ENCODE measurements at places on chromosomes 2 and 18.

DNA sequence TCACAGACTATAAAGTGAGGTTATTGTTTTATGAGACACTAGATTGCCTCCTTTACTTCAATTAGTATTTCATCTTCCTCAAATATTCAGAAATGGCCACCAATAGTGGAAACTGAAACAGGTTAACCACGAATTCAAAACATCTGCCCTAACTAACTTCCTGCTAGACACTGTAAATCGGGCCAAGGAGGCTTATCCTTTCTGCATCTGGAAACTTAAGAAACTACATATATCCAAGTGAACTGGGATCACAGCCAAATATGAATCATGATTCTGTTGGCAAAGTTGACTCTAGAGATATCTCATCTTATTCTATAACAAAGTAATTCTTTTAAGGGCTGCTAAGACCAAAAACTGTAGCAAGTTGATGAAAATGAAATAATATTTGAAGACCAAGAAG, 136.6 kb upstream of the ZC3H15 start:
- DNase-seq = no peak

DNA sequence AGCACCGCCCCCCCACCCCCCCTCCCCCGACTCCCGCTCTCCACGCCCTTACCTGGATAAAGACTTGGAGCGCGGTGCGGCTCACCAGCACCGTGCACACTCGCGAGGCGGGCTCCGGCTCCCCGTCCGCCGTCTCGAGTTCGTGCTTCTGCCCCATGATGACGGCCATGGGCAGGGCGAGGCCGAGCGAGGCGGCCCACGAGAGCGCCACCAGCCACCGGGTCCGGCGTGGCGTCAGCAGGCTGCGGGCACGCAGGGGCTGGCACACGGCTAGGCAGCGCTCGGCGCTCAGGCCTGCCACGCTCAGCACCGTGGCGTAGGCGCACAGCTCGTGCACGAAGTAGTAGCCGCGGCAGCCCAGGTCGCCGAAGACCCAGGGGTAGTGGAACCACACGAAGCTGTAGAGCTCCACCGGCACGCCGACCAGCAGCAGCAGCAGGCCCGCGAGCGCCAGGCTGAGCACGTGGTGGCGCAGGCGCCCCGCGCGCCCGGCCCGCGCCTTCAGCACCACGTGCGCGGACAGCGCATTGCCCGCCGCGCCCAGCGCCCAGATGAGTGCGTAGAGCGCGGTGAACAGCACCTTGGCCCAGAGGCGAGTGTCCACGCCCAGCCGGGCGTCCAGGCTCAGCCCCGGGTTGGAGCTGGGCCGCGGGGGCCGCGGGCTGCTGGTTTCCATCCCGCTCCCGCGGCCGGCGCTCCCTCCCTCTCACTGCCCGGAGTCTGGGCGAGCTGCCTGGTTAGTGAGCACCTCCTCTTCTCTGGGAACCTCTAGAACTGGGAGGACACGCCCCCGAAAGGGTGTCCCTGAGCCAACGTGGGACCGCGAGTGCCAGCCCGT, at the start of gene NTSR2:
Gene NTSR2, minus strand, starts transcription at position 742 of the 838 bp plus-strand sequence. Its CDS starts 66 bp downstream, at position 676.
- peak; percentile 12 for DNase-seq

DNA sequence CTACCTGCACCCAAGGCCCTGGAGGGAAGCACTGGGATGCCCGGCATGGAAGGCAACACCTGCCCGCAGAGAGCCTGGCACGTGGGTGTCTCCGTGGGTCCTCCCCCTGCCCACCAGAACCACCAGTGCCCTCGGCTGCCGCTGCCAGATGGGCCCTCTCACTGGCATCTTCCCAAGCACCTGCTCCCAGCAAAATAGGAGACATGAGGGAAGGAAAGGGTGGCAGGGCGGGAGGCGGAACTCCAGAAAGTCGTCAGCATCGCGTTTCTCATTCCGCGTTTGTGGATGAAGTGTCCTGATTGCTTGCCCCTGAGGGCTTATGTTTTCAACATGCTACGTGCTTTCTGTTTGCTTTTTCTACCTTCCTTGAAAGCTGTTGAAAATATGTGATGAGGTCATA, 8.8 kb upstream of the SNTG2 start:
- no peak for DNase-seq

DNA sequence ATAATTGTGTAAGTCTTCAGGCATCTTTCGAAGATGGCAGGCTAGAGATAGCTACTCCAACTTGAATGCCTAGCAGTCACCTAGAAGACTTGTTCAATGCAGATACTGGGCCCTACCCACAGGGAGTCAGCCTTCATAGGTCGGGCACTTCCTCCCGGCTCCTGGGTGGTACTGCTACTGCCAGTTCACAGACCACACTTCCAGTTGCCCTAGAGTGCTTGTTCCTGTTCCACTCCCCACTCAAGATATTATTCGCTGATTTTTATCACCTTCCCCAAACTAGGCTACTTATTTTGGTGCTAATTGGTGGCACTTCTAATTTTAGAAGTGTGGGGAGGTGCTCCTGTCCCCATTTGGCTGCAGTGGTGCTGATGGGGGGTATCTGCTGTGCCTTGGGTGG, 34.2 kb downstream of the INPP4A start:
- DNase-seq = no peak

- DNase-seq = no peak
Measured at GRCh38 chr2:215461836-215462532, 26.1 kb upstream of the FN1 start.
